Brain microvascular endothelial cell (primary cell): ENCODE measurements at places on chromosomes 1 and 21.

GRCh38 chr1:115320377-115320776, 17.7 kb downstream of the NGF start:
- DNase-seq, result no peak

GRCh38 chr1:217228689-217229088, 402.2 kb downstream of the GPATCH2 start:
- DNase-seq, result no peak

- DNase-seq, result no peak
These were observed 2.1 kb downstream of the PADI1 start for GRCh38 chr1:17207046-17207445.

- no peak for DNase-seq
These were observed at the start of gene TCEA3 for GRCh38 chr1:23424293-23425192. TSS of gene TCEA3 (minus strand) at chr1:23424748. CDS start at chr1:23424633, 115 bp downstream.

DNA sequence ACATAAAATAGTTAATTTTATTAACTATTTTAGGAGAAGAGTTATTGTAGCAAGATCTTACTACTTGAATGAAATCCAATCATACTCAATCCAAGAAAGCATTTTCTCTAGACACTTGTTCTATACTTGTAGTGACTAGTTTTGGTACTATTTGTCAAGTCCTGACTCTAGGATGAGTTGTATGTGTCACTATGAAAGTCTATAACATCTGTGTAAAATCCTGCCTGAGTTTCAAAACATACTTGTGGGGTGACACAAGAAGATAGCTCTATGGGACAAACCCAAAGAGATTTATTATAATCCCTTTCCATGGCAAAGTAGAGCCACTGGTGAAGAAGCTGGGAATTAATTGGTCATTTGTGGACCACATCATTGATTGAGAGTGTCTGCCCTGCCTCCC, 1042.2 kb upstream of the ADGRL4 start:
- DNase-seq, result no peak

DNA sequence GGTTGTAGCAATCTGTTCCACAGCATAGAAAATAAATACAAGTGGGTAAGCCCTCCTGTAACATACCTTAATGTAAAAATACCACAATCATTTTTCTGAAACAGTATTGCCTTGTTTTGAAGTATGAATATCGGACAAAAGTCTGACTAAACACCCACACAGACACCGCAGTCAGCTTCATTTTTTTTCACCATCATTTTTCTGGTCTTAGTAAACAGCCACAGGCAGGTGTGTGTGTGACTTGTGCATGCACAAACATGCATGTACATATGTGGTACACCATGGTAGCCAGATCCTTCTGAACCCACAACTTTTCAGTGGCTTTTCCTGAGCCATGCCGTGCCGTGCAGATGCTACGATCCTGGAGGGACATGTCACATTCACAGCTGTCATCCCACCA, 261.7 kb downstream of the PCP4 start:
- no peak for DNase-seq

DNA sequence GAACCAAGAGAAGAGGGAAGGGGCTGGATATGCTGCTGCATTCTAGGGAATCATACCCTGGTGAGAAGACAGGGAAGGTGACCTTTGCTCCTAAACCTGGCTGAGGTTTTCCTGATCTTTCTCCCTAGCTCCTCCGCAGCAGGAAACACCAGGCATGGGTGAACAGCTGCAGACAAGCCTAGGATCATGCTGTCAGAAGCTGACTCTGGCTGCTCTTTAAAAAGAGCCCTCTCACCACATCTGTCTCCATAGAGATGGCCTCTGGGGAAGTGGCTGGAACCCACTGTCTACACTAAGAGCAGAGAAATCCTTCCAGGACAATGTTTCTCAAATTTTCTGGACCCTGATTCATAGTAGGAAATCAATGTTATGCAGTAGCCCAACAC, 57.6 kb downstream of the CD34 start:
- no peak for DNase-seq

- DNase-seq, result no peak
These were observed 6.9 kb downstream of the C1orf162 start for GRCh38 chr1:111480674-111481073.

DNA sequence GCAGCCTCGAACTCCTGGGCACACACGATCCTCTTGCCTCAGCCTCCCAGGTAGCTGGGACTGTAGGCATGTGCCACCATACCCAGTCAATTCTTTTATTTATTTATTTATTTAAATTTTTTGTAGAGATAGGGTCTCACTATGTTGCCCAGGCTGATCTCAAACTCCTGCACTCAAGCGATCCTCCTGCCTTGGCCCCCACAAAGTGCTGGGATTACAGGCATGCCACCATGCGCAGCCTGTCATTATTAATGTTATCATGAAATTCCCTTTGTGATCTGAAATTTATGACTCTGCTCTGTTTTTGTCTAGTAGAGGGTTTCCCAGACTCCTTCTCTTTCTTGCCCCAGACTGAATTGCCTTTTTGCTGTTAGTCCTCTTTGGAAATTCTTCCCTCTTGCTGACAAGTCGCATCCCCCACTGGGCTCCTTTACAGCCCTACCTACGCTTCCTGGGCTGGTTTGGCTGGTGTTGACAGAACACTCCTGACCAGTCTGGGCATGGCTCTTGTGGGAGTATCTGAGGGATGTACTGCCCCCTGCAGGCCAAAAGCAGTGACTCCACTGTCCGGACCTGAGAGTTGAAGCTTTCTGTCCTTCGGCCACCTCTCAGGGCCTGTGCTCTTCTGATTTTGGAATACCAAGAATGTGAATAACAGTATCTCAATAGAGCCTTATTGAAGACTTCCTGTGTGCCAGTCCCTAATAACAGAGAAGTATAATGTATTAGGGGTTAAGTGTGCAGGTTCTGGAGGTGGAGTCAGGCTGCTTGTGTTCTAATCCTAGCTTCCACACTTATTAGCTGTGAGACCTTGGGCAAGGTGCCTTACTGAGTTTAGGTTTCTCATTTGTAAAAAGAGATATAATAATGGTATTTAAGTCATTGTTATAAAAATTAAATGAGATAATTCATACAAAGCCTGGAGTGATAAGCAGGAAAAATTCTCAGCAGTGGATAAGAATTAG, 28.2 kb downstream of the TCEANC2 start:
- DNase-seq, result peak; percentile 62

GRCh38 chr1:212976586-212976985, 26.2 kb downstream of the VASH2 start:
- no peak for DNase-seq

GRCh38 chr1:111920221-111921024, 69.0 kb downstream of the KCND3 start:
- peak; percentile 6 for DNase-seq

- DNase-seq, result no peak
These were observed 11.0 kb upstream of the FCGR2A start for GRCh38 chr1:161494091-161494735.

GRCh38 chr1:100130552-100131077, 2.1 kb downstream of the SASS6 start:
- no peak for DNase-seq

- DNase-seq, result no peak
These were observed 43.3 kb downstream of the NID1 start for GRCh38 chr1:236021424-236022135.

GRCh38 chr1:168320800-168321450, 40.2 kb downstream of the TBX19 start:
- DNase-seq, result peak; percentile 87

GRCh38 chr1:92095874-92096273, 15.7 kb downstream of the BTBD8 start:
- DNase-seq, result no peak

DNA sequence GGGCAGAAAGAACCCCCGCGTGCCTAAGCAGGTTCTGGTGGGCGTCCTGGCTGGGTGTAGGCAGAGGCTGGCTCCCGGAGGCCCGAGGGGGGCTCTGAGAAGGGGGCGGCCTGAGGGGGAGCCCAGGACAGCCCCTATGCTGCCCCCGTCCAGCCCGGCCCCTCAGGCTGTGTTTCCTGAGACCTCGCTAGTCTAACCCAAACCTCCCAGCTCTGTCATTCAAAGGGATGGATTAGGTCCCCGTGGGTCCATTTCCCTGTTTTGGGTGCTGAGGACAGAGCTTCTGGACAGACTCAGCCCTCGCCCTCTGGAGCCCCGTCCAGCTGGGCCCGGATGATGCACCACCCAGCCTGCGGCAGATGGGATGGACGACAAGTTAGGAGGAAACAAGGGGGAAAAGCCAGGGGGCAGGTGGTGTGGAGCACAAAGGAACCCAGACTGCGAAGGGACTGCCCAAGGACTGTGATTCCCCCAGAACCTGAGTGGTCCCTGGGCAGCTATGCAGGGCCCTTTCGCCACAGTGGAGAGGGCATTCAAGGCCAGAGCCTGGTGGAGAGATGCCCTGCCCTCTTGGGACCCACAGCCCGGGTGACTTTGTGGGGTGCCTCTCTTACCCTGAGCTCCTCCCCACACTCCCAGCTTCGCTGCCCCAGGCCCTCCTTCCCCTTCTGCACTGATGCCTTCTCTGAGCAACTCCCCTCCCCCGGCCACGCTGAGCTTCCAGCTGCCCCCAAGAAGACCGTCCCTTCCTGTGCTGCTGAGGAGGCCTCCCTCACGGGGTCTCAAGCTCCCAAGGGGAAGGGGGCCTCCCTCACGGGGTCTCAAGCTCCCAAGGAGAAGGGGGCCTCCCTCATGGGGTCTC, 2.8 kb downstream of the HES4 start:
- DNase-seq, result no peak

GRCh38 chr21:42834726-42835191, 44.6 kb downstream of the WDR4 start:
- no peak for DNase-seq

DNA sequence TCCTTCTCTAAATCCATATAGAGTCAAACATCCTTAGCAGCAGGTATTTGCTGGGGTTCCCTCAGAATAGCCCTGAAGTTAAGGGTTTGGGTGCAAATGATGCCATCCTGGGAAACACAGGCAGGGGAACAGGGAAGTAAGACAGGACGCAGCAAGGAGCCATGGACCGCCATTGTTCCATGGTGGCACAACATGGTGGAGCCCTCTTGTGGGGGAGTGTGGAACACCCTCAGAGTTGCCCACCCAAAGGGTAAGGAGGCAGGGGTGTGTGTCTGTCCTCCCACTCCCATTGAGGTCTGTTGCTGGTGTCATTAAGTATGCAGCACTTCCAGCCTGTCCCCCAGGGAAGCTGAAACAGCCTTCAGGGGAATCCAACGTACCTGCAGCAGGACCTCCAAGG, 20.4 kb upstream of the RCAN1 start:
- no peak for DNase-seq

GRCh38 chr21:39674801-39675200, 62.1 kb downstream of the B3GALT5 start:
- DNase-seq, result no peak

- DNase-seq, result no peak
These were observed 40.2 kb downstream of the EXO1 start for GRCh38 chr1:241888232-241888631.

- peak; percentile 42 for DNase-seq
These were observed 13.2 kb upstream of the SLC2A1 start for GRCh38 chr1:42971841-42972291.

- DNase-seq, result no peak
These were observed 5.3 kb upstream of the CDCP2 start for GRCh38 chr1:54158071-54158470.

DNA sequence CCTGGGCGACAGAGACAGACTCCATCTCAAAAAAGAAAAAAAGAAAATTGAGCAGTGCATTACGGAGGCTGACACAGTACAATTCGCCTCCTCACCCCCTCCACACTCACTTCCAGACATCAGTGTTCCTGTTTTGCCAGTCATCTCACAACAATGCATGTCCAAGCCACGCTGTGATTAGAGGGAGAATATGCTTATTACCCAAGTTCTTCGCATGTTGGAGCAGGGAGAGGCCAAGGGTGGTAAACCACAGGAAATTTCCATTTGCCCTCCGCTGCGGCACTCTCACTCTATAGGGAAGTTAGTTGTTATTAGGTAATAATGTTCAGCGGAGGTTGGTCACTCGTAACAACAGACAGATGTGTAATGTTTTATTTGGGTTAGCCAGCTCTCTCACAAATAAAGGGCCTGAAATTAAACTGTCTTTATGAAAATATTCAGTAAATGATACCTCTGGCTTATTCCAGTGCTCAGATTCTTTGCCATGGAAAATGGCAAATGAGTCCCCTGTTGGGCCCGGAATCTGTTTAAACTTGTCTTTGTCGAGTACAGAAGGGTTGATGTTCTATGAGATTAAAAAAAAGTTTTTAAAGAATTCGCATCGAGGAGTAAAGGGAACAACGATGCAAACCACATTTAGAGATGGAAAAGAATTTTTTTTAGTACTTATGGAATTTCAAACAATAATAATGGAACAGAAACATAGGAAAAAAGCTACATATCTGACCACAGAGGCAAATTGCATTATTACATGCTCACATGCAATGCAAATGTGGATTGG, 33.1 kb downstream of the KCNJ15 start:
- DNase-seq, result peak; percentile 99

DNA sequence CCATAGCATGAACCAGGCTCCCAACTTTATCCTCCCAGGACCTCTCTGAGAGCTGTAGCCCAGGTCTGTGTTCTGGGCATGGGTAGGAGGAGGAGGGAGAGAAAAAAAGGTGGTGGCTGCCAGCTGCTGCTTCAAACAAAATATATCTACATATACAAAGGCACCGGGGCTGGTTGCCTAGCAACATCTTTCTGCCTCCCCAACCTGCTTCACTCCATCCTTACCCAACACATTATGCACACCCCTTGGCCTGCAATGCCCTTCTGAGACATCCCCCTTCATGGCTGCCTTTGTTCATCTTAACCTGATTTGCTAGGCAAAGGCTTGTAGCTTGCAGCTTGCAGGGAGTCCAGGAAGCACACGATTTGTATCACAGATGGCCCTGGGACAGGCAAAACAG, 27.2 kb upstream of the ATP1A1 start:
- no peak for DNase-seq

- DNase-seq, result no peak
These were observed 12.3 kb downstream of the SLC44A3 start for GRCh38 chr1:94832446-94832845.

GRCh38 chr1:44575396-44575795, 98.9 kb downstream of the TMEM53 start:
- DNase-seq, result no peak

GRCh38 chr1:153566414-153567371, 1.0 kb upstream of the S100A2 start:
- peak; percentile 98 for DNase-seq

DNA sequence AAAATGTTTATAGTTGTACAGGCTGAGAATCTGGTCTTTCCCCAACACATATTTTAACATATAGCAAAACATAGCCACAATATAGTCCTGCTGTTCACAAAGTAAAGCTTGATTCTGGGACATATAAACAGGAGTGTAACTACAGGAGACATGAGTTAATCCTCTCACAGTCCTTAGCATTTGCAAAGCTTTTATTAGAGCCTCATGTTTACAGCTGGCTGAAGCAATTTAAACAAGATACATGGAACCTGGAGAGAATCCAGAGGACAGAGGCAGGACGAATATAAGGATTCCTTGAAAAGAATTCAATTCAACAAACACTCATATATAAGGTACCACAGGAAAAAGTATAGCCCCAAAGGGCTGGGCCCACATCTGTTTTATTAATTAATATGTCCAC, 163.4 kb downstream of the ADGRL4 start:
- no peak for DNase-seq

- no peak for DNase-seq
These were observed 49.8 kb downstream of the SLC45A1 start for GRCh38 chr1:8367571-8368194.

GRCh38 chr1:10517677-10517982, 42.9 kb downstream of the PEX14 start:
- no peak for DNase-seq
